ENCODE measurements at places on chromosomes 11 and 22. TPM values are rescaled to one million over a fixed set of nuclear protein-coding genes. Genes with fewer than 3 reads are reported as not detected.

KRTAP5-7 gene
- not detected for total RNA-seq

GRCh38 chr22:26476705-26477340 is 6.8 kb downstream of the HPS4 start:
- peaks cover 39% of the 10 kb centered on the region for H3K4me1 ChIP-seq
- peaks cover 4% of the 10 kb centered on the region for H3K36me3 ChIP-seq
- H3K27ac ChIP-seq: peak overlapping the region; percentile 78
- peak; percentile 91 for DNase-seq
- no peaks in the 10 kb centered on the region for H3K27me3 ChIP-seq

DNA sequence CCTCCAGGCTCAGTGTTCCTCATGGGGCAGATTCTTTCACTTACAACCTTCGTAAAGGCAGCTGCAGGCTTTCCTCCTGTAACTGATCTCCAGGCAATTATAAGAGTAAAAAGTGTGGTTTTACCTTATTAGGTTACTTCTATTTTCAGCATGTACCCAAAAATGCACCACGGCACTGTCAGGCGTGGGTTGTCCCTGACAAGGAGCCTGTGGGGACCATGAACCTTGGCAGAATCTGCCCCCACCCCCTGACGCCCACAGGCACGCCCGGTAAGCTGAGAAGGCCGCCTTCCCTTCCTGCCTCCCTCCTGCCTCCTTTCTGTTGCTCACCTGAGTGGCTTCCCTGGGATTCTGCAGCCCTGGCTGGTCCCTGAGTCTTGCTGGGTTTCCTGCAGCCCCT is 1383.3 kb downstream of the TBC1D22A start:
- no peaks in the 10 kb centered on the region for H3K27me3 ChIP-seq
- H3K4me1 ChIP-seq: no peaks in the 10 kb centered on the region
- no peak overlapping the region for H3K27ac ChIP-seq

DNA sequence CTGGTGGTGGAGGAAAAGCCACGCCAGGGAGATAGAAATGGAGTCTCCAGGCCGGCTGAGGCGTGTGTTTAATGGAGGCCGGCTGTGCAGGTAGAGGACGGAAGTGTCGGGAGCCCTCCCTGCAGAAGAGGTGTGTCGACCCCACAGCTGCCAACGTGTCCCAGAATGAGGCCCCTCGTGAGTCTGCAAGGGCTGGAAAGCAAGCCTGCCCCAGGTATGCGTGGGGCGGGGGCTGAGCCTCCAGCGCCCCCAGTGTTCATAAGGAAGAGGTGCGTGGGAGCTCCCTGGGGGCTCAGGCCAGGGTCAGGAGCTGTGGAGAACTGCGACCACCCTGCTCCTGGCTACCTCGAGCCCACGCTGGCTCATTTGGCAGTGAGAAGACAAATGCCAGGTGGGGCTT is 38.0 kb upstream of the JAM3 start:
- no peak overlapping the region for H3K27ac ChIP-seq
- H3K4me3 ChIP-seq: no peak overlapping the region
- no peaks in the 10 kb centered on the region for H3K36me3 ChIP-seq
- no peak for DNase-seq

- DNase-seq: no peak
- no peak overlapping the region for H3K4me3 ChIP-seq
- H3K27me3 ChIP-seq: no peaks in the 10 kb centered on the region
- no peaks in the 10 kb centered on the region for H3K4me1 ChIP-seq
Observed at GRCh38 chr11:57896361-57897145, 127.1 kb upstream of the OR9Q1 start.

KDM4D gene
- total RNA-seq: 0.93 TPM

DNA sequence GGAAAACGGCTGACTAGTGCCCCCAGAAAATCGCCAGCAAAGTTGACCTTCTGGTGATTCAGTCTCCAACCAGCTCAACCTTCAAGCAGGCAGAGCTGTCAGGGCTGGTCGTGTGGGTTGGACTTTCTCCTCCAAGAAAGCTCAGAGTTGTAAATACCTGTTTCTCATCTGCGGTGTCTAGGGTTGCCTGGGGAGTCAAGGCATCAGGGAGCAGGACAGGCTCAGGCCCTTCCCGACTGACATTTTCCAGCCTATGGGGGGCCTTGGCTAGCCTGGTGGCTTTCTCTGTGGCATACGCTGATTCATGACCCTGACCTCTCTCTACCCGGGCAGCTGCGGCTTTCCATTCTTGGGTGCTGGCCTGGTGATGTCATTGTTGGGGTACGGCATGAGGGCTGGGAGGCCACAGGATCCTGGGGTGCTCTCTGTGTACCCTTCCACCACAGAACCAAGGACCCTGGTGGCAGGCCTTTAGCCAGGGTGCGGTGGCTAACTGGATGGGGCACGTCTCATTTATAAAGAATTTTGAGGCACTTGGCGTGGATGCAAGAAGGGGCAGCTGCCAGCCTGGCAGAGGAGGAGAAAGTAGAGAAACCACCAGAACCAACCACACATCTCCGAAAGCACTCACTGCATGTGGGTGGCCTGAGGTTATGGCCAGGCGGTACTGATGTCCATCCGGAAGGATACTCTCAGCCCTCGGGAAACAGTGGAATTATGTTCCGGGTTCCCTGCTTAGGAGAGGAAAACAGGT is 64.9 kb downstream of the BCR start:
- no peaks in the 10 kb centered on the region for H3K27me3 ChIP-seq
- peak; percentile 66 for DNase-seq
- H3K4me1 ChIP-seq: peaks cover 41% of the 10 kb centered on the region
- no peaks in the 10 kb centered on the region for H3K36me3 ChIP-seq
- no peak overlapping the region for H3K4me3 ChIP-seq

DNA sequence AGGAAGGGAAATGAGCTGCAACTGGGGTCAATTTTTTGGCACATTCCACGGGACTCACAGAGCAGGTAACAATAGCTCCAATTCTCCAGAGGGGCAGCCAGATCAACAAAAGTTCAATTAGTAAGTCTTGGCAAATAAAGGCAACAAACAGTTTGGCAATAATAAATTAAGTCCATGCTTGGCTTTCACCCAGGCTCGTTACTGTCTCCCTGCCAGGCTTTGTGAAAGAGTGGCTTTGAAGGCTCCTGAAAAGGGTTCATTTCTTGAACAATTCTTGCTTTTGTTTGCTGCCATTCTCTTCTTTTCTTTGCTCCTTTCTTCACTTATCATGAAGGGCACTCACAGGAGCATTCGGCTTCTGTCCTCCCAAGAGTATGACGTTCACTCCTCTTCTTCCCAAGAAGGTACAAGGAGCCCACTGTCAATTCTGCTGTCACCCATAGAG is 123.3 kb downstream of the APIP start:
- no peak for DNase-seq
- H3K27ac ChIP-seq: no peak overlapping the region
- no peak overlapping the region for H3K4me3 ChIP-seq
- no peaks in the 10 kb centered on the region for H3K36me3 ChIP-seq
- H3K27me3 ChIP-seq: no peaks in the 10 kb centered on the region

GRCh38 chr11:11027288-11027687 is 169.4 kb upstream of the ZBED5 start:
- no peak overlapping the region for H3K27ac ChIP-seq
- no peaks in the 10 kb centered on the region for H3K27me3 ChIP-seq
- peak; percentile 76 for DNase-seq

GRCh38 chr11:118236170-118236569 is 11.4 kb upstream of the JAML start:
- H3K4me3 ChIP-seq: no peak overlapping the region
- no peaks in the 10 kb centered on the region for H3K36me3 ChIP-seq
- H3K27ac ChIP-seq: no peak overlapping the region
- peaks cover 5% of the 10 kb centered on the region for H3K27me3 ChIP-seq
- no peaks in the 10 kb centered on the region for H3K4me1 ChIP-seq

- H3K27me3 ChIP-seq: peaks cover 7% of the 10 kb centered on the region
- H3K4me1 ChIP-seq: peaks cover 9% of the 10 kb centered on the region
Observed at GRCh38 chr11:116072601-116073410, 568.6 kb upstream of the CADM1 start.

DNA sequence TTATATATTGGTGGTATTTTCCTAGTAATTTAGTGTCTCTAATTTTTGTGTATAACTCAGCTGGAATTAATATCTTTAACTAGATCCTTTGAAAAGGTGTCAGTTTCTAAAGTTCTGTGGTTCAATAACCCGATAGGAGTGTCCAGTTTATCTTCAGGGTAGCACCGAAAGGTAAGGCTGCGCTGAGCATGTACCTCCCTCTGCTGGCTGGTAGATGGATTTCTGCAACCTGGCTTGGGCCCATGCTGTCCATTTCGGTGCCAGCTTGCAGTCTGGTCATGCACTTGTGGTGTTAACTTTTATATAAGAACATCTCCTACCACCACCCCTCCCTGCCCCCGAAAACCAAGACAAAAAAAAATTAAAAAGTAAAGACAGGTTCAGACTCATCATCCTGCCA is 24.7 kb downstream of the EXT2 start:
- no peak overlapping the region for H3K27ac ChIP-seq
- H3K27me3 ChIP-seq: no peaks in the 10 kb centered on the region
- no peak overlapping the region for H3K4me3 ChIP-seq
- DNase-seq: no peak

DNA sequence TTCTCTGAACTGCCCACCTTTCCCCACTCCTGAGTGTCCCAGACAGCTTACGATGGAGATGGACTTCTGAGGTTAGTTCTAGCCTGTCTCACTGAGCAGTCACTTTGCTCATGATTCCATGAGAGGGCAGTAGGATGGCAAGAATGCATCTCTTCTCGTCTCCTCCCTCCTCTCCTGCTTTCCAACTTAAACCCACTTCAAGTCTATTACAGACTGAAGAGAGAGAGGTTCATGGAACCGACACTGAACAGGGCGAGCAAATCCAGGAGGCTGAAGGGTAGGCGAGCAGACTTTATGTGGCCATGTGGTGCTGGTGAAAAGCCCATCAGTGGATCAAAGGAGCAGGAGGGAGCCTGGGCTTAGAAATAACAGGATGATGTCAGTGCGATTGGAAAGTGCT is 38.6 kb downstream of the CEP164 start:
- no peak overlapping the region for H3K27ac ChIP-seq
- no peak overlapping the region for H3K4me3 ChIP-seq
- H3K4me1 ChIP-seq: no peaks in the 10 kb centered on the region
